ENCODE measurements at places on chromosomes 12 and 14. TPM values are rescaled to one million over a fixed set of nuclear protein-coding genes. Genes with fewer than 3 reads are reported as not detected.

The EFS gene
- total RNA-seq = 43.8 TPM

The SLC6A13 gene
- not detected for total RNA-seq

The SYCP3 gene
- total RNA-seq = under 0.01 TPM

The FGF23 gene
- not detected for total RNA-seq

The SLCO1B1 gene
- not detected for total RNA-seq

The CDC42BPB gene
- 85.7 TPM for total RNA-seq

The CARMIL3 gene
- under 0.01 TPM for total RNA-seq

The ZFHX2 gene
- 0.39 TPM for total RNA-seq

The KCNMB4 gene
- 9.7 TPM for total RNA-seq

The GZMH gene
- total RNA-seq = not detected

The PDZRN4 gene
- not detected for total RNA-seq

The INSM2 gene
- total RNA-seq = under 0.01 TPM

The HDAC7 gene
- total RNA-seq = 73.3 TPM

The MFAP5 gene
- total RNA-seq = 726 TPM

The PLD4 gene
- 0.65 TPM for total RNA-seq

The MANSC4 gene
- not detected for total RNA-seq

The SSPN gene
- 2.4 TPM for total RNA-seq

The SDR39U1 gene
- 14.1 TPM for total RNA-seq

The TMEM179 gene
- not detected for total RNA-seq

The CLEC1B gene
- 0.33 TPM for total RNA-seq
